ENCODE measurements at places on chromosomes 4 and X.

GRCh38 chrX:150975655-150976390 lies 7.3 kb upstream of the HMGB3 start:
- DNase-seq, result no peak

GRCh38 chr4:153025406-153025805 lies 89.3 kb downstream of the FHDC1 start:
- DNase-seq, result peak; percentile 67

DNA sequence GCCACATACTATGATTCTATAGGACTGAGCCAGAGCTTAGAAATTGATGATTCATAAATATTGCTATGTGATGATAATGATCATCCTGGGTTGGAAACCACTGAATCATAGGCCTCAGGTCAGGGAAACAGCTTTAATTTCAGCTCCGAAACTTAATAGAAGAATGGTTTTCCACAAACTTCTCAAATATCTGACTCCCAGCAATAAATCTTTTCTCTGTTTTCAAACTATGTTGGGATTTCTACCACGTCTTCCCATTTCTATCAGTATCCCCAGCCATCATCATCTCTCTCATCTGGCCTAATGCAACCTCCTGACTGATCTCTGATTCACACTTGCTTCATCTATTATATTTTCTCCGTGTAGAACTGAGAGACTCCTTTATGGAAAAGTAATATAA lies 521.8 kb upstream of the AGA start:
- no peak for DNase-seq

DNA sequence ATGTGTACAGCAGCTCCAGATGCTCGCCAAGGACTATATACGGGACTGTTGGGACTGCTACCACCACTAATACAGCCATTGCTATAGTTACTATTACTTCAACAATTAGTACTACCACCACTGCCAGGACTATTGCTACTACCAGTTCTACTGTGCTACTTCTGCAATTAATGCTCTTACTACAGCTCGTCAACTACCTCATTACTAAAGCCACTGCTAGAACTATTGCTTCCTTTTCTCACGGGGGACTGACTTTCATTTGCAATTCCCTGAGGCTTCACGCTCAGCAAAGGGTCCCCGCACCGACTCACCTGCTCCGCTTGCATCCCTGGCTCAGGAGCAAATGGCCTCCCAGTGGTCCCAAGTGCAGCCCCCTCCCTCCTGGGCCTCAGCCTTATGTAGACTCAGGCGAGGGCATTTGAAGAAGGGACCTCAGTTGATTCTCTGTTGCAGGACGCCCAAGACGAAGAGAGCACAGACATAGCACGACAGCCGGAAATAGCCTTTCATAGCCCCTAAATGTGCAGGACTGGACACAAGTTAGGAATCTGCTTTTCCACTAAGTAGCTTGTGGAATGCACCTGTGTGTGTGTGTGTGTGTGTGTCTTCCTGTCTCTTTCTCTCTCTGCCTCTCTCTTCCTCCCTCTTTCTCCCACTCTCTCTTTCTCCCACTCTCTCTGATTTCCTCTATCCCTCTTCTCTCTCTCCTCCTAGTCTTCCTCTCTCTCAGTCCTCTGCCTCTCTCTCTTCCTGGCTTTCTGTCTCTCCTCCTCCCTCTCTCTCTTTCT lies 294.8 kb downstream of the ASMT start:
- DNase-seq, result no peak

- DNase-seq, result no peak
These were observed 30.1 kb downstream of the SLC4A4 start for GRCh38 chr4:71368906-71369305.

DNA sequence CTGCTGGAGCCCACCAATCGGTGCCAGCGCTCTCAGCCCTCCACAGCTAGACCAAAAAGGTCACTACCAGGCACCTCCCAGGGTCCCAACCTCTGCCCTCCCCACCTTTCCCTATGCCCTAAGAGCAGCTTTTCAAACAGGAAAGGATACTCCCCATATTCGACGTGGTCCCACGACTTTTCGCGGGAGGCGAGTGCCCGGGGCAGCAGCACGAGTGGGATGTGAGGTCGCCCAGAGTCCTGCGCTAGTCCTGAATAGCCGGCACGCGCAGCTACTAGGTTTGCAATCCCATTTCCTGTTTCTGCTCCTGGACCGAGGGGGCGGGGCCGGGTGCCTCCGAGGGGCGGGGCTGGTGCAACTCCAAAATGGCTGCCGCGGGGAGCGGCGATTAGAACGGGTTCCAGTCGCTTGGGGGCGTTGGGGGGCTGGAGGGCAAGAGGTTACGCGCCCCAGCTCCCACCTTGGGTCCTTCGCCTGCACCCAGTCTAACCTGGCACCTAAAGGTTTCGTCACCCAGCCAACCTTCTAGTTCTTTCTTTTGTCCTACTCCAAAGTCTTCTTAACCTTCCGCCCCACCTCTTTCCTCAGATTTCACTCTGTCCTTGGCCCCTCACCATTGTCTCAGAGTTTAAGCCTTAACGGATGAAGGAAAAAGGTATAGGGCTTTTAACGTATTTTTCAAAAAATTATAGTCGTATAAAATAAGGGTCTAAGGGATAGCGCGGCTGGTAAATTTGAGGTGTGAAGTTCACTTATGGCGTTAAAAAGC lies 85.0 kb upstream of the TENT5D start:
- peak; percentile 0 for DNase-seq

- no peak for DNase-seq
These were observed 156.5 kb upstream of the ZCCHC13 start for GRCh38 chrX:74147439-74147838.

DNA sequence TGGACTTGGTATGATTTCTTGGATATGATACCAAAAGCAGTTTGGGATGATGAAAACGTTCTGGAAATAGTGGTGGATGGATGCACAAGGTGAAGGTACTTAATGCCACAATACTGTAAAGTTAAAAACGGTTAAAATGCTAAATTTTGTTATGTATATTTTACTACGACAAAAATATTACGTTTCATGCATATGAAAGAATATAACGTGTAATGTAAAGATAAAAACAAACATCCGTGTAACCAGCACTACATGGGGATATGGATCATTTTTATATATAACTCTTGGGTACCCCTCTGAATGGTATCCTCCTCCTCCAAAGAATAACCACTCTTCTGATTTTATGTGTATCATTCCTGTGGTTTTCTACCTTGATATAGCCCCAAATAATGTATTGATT lies 862 bp upstream of the CENPU start:
- DNase-seq, result no peak

- DNase-seq, result no peak
These were observed 3.4 kb downstream of the ATOH1 start for GRCh38 chr4:93831716-93832496.

DNA sequence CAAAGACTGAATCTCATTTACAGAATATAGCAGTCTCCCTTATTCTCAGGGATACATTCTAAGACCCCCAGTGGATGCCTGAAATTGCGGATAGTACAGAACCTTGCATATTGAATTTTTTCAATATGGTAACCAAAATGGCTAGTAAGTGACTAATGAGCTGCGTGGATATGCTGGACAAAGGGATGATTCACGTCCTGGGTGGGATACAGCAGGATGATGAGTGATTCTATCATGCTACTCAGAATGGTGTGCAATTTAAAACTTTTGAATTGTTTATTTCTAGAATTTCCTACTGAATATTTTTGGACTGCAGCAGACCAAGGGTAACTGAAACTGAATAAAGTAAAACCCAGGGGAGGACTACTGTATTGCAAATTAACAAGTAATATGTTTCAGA lies 66.7 kb downstream of the STAG2 start:
- DNase-seq, result no peak

DNA sequence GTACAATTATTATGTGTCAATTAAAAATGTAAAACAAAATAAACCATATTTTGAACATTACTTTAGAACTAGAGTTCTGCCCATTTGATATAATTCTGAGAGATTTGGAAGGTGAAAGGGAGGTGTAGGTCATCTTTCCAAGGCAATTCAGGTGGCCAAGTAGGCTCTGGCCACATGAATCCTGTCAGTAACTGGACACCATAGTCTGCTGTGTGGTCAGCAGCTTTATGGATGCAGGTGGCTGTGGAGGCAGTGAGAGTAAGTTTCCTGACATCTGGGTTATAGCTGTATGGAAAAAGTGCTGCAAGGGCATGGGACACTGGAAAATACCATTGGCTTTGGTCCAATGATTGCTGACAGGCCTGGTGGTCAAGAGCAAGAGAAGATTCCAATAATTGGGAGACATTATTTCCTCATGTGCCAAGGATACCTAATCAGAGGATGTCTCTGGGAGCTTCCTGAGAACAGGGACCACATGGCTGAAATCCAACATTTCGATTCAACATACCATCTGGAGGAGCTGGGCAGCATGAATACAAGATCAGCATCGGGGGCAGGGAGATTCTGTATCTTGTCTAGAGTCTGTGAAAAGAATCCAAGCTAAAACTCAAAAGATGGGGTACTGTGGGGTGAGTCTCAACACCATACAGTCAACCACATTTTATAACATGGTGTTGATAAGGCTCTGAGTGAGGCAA lies 523.1 kb downstream of the MID1IP1 start:
- peak; percentile 55 for DNase-seq

DNA sequence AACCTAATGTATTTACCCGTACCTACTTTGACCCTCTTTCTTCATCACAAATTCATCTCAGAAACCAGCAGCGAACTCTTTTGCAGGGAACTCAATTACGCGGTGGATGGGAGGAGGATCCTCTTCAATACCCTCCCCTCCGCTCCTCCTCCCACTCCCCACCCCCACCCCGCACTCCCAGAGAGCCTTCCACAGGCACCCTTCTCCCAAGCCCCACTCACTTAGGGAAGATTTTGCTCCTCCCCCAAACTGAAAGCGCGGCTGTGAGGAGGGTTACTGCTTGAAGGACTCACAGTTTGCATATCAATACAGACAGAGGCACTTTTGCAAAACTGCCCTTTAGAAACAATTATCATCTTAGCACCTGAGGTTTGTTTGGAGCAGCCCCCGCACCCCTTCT lies 960 bp upstream of the IL1RAPL1 start:
- no peak for DNase-seq

DNA sequence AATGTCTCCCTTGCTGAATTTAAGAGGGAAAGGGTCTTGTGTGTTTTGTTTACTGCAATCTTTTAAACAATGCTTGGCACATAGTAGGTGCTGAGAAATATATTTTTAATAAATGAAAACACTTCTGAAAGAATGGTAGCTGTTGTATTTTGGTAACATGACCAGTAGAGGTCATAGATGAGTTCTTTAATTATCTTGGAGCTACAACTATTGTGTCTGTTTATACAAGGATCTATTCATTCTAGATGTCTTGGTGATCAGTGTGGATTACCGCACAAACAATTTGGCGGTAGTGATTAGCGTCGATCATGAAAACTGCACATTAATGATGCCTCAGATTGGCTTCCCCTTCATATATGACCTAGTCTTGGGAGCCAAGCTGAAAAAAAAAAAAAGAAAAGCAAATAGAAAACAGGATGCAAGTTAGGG lies 21.4 kb upstream of the SCRG1 start:
- peak; percentile 43 for DNase-seq

DNA sequence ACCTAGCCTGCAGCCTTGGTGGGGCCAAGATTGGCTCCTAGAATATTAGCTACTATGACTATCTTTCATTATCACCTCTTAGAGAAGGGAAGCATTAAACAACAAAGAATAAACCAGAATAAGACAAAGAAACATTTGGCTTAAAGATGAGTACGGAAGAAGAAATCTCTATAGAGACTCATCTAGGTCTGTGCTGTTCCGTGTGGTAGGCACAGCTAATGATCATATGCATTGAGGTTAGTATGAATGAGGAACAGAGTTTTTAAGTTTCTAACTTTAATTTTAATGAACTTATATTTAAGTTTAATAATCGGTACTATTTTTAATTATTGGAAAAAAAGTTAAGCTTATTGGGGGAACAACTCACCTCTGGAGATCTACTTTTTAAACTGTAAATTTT lies 24.6 kb downstream of the ARHGAP24 start:
- DNase-seq, result no peak

DNA sequence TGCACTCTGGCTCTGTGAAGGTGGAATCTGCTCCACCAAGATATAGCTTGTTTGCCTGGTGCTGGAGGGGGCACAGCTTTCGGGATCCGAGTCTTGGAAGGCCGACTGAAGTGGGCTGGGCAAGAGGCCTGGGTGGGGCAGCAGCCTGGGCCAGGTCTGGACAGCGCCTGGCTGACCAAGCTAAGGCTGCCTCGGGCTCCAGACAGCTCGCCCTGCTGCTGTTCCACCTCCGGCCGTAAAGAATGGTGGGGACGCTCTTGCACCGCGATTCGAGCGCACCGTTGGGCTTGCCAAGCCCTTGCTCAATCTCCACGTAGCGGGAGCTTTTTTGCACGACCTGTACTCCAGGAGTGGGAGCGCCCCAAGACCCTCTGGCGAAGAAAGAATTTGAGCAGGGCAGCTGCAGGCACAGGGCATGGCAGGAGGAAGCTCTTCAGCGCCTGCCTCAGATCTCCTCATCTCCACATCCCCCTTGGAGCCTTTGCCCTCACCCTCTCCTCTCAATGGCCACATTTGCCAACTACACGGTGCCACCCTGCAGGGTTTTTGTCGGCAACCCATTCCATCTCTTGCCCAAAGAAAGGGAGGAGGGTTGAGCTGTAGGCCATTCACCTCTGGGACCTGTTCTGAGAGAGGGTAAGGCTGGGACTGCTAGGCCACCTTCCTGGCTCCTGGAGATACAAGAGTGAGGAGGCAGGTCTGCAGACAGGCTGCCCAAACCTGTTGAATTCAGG lies 18.9 kb downstream of the CNGA2 start:
- DNase-seq, result peak; percentile 26

DNA sequence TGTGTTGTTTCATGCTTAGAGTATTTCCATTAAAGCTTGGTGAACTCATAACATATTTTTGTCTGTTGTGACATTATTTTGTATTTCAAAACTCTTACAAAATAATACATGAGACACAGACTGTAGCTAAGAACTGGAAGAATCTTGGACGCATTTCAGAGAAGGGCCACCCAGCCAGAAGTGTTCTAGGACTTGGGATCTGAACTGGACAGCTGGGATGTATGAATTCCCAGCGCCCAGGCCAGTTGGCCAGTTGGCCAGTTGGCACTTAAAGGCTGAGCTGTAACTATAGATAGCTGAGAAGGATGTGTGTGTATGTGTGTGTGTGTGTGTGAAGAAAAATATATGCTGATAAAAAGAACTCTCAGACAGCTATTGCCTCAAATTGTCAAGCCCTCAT lies 193.4 kb upstream of the GPR101 start:
- DNase-seq, result no peak

- no peak for DNase-seq
These were observed 22.7 kb upstream of the ACSL1 start for GRCh38 chr4:184848510-184848909.

DNA sequence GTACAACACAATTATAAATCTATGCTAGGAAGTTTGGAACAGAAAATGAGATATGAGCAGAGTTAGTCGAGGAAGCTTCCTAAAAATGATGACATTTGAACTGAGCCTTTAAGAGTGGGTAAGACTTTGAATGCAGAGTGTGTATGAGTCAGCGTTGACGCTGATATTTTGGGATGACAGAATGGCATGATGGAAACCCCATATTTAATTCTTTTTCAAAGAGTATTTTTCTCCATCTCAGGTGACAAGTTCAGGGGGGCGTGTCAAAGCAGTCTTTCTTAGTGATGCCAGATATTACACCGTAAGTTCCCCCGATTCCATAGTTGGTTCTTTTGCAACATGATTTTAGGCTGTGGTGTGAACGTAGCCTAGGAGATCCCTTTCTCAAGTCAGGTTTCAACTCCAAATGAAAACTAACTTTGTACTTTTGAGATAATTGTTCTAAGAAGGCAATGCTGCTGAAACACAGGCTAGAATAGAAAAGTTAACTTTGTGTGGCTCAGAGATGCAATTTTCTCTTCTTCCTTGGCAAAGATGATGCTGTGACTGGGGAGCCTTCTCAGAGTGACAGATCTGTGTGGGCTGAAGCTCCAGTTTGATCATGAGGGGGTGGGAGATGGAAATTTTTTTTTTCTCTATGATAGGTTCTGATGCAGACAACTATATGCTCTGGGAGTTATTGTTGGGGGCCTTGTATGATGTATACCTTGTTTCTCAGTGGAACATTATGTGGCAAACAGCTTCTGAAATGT lies 59.2 kb downstream of the GLUD2 start:
- DNase-seq, result no peak
